ENCODE measurements at places on chromosomes 6 and 20.

DNA sequence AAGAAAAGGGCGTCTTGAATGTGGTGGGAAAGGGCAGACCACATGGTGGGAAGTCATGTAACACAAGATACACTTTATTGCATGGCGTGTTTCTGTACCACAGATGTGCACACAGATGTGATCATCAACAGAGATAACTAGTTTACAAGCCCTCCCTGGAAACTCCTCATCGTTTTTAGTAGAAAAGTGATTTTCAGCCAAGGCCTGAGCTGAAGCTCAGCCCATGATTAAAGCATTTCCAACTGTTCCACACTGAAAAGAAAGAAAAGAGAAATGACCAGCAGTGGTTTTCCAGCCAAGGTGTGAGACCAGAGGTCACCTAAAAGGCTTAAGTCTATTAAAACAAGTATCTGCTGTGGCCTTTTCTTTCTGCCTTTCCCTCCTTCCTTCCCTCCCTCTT, 463.9 kb upstream of the JAG1 start:
- no peak for DNase-seq

- no peak for DNase-seq
Observed at GRCh38 chr20:48197066-48197465, 411.8 kb upstream of the SULF2 start.

DNA sequence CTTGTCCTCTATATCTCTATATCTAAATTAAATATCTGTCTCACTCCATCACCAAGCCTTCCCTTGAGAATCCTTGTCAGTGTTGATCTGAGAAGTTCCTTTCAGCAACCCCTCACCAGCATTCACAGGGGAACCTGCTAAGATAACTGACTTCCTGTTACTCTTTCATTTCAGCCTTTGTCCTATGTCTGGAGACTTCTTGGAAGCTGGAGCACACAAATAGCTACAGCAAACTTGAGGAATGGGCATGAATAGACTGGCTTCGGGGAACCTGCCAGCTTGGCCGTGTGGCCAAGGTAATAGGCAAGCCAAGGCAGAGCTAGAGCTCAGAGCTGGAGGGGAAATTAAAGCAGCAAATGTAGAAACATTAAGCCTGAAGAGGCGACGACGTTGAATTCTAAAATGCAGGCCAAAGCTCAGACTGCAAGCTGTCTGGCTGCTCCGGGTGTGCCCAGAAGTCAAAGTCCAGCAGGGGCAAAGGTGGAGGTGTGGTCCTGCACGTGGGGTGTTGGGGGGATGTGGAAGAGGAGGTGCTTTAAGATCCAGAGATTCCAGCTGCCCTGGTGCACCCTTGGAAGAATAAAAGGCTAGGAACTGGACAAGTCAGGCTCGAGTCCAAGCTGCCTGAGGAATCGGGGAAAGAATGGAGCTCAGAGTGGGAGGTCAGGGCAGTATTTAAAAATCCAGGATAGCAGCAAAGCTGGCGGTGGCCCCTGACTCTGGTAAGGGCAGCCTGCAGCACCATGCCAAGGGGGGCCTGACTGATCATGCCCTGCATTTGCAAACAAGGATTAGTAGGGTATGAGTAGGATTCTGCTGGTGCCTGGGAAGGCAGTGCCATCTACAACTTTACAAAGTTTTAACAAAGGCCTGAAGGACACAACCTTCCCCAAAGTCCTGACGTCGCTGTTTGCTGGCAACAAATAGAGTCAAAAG, 185.0 kb upstream of the SGK1 start:
- DNase-seq: no peak

GRCh38 chr6:11331111-11331510, 98.6 kb upstream of the NEDD9 start:
- no peak for DNase-seq

DNA sequence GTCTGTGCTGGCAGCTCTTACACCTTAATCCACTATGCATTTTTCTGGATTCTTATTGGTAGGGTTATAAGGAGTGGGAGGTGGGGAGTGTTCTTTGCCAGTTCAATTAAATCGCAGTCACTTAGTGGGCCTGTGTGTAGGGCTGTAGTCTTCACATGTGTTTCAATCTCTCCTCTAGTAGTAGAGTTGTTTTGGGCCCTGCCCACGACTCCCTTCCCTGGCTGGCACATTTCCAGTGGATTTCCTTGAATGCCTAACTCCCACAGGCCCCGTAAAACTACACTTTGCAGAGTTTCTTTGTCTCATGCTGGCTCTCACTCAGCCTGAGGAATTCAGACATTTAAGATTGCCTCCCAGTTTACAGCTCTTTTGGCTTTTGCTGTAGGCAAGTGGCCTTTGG, 414.0 kb upstream of the OPRM1 start:
- no peak for DNase-seq

GRCh38 chr20:63183422-63184146, 32.3 kb downstream of the YTHDF1 start:
- peak; percentile 66 for DNase-seq

DNA sequence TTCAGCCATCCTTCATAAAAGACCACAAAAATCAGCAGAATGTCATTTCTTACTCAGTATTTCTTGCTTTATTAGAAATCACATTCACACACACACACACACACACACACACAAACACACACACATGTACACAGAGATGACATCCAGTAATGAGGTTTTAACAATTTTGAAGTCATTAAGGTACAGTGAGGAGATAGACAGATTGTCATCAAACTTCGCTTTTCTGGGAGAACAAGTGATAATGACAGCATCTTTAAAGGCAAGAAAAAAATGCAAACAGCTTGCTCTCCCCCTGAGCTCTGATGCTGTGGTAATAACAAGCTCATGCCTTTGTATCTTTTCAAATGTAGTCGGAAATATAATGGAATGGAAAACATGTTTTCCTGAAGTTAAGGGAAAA, 184.4 kb upstream of the RNF217 start:
- DNase-seq: no peak

- DNase-seq: no peak
Observed at GRCh38 chr6:25548451-25548850, 103.6 kb upstream of the SCGN start.
